ENCODE measurements at places on chromosomes 11 and 22.

DNA sequence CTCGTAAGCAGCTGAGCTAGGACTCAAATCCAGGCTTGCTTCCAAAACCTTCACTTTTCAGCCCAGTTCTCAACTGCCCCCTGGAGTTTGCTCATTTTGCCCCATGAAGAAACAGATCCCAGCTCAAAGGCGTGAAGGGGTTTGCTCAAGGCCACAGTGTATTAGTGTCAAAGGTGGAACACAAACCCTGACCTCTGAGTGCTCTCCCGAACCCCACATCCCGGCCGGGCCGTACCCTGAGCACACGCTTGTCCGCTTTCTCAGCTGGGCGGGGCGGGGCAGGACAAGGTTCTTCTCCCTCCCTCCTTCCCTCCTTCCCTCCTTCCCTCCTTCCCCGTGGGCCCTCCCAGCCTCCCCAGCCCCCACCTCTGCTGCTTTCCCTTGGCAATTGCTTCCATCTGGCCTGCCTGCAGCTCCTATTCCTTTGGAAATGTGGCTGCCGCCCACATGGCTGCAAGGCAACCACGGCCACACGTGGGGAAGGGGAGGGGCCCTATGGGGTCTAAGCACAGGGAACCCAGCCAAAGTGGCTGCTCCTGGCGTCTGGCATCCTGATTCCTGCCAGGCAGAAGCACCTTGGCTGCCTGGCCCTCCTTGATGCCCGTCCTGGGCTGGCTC, 4.1 kb downstream of the ST3GAL4 start:
- H3K4me1 ChIP-seq = peaks cover 7% of the 10 kb centered on the region
- no peaks in the 10 kb centered on the region for H3K36me3 ChIP-seq
- no peaks in the 10 kb centered on the region for H3K27me3 ChIP-seq
- H3K4me3 ChIP-seq = no peak overlapping the region
- no peak overlapping the region for H3K27ac ChIP-seq
- no peak for DNase-seq

GRCh38 chr11:17219016-17219415, 11.2 kb upstream of the PIK3C2A start:
- H3K4me3 ChIP-seq = no peak overlapping the region
- DNase-seq = no peak
- no peaks in the 10 kb centered on the region for H3K4me1 ChIP-seq
- H3K27me3 ChIP-seq = no peaks in the 10 kb centered on the region

DNA sequence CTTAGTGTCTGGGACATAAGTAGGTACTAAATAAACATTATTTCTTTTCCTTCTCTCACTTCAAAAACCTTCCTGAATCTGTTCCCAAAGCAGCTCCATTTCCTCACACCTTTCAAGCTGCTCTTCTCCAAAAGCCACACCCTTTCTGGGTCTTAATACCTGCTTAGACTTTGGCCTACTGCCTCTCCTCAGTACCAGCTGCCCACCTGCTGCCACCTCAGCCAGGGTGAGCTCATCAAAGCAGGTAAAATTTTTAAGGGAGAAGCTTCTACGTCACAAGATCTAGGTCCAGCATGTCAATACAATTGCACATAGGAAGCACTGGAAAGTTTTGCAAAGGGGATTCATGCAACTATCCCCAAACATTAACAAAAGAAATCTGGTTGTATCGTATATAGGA, 108.4 kb downstream of the RPL27A start:
- no peak overlapping the region for H3K4me3 ChIP-seq
- H3K36me3 ChIP-seq = no peaks in the 10 kb centered on the region
- H3K27me3 ChIP-seq = no peaks in the 10 kb centered on the region
- no peak for DNase-seq

DNA sequence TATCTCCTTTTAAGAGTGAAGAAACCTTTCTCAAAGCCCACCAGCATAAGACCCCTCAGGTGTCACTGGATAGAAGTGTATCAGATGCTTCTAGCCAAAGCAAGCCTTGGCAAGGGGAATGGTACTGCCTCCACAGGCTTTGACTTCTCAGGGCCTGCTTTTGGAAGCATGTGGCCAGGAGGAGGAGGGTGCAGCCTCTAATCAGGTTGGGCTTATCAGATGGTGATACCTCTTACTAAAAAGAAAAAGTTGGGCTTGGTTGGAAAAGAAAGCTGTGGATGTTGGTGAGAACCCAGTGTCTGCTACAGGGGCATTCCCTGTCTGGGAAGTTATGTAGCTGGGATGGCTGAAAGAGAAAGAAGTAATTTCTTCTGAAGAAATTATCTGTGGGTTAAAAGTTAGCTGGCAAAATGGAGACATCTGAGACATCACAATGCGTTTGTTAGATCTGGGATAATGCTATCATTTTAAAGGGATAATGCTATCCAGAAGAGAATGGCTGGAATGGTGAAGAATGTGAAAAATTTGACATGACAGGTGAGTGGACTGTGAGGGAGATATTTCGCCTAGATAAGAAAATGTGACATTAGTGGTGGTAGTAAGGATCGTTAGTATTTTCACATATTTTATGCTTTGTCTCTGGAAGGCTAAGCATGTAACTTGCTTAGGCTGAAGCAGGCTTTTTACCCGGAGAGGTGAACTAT, 7.2 kb downstream of the APLP2 start:
- H3K36me3 ChIP-seq = no peaks in the 10 kb centered on the region
- no peak for DNase-seq
- H3K27ac ChIP-seq = no peak overlapping the region
- H3K27me3 ChIP-seq = peaks cover 5% of the 10 kb centered on the region

- peaks cover 5% of the 10 kb centered on the region for H3K4me1 ChIP-seq
- DNase-seq = no peak
- no peak overlapping the region for H3K27ac ChIP-seq
- H3K27me3 ChIP-seq = peaks cover under 1% of the 10 kb centered on the region
- H3K4me3 ChIP-seq = no peak overlapping the region
Observed at GRCh38 chr11:76814414-76814813, 31.3 kb downstream of the TSKU start.

GRCh38 chr11:16603890-16604793, 134.3 kb upstream of the C11orf58 start:
- H3K36me3 ChIP-seq = peaks cover 5% of the 10 kb centered on the region
- peaks cover 44% of the 10 kb centered on the region for H3K27me3 ChIP-seq
- H3K4me1 ChIP-seq = peaks cover 11% of the 10 kb centered on the region

GRCh38 chr11:82450996-82451395, 282.7 kb downstream of the FAM181B start:
- H3K27me3 ChIP-seq = no peaks in the 10 kb centered on the region
- H3K36me3 ChIP-seq = no peaks in the 10 kb centered on the region
- H3K4me1 ChIP-seq = no peaks in the 10 kb centered on the region
- no peak for DNase-seq
- no peak overlapping the region for H3K27ac ChIP-seq
- H3K4me3 ChIP-seq = no peak overlapping the region

DNA sequence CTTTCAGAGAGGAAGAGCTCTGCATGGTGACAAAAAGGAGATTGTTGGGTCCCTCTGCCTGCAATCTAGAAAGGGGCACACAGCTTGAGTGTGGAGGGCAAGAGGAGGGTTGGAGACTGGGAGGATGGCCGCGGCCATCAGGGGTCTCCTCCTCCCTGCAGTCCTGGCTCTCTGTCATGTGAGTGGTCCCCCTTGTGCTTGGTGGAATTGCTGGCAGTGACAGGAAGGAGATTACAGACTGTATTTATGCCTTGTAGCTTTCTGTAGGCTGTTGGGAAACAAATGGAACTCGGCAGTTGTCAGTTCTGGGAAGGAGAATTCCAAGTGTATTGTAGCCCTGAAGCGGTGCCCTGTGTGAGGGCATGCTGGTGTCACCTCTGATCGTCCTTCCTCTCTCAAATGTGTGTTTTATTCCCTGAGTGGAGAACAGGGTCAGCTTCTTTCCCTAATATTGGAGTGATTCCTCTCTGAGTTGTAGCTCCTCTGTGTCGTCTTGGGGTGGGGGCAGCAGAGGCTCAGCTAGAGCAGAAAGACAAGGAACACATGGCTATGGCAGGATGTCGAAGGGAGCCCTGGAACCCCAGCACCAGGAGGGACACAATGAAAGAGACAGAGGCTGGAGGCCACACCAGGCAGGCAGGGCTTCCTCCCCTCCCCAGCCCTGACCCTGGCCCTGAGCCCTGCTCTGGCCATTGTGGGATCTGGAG, 163.1 kb downstream of the PKNOX2 start:
- H3K27me3 ChIP-seq = peaks cover 20% of the 10 kb centered on the region
- DNase-seq = no peak
- no peak overlapping the region for H3K27ac ChIP-seq
- H3K4me3 ChIP-seq = no peak overlapping the region
- no peaks in the 10 kb centered on the region for H3K36me3 ChIP-seq
- no peaks in the 10 kb centered on the region for H3K4me1 ChIP-seq

DNA sequence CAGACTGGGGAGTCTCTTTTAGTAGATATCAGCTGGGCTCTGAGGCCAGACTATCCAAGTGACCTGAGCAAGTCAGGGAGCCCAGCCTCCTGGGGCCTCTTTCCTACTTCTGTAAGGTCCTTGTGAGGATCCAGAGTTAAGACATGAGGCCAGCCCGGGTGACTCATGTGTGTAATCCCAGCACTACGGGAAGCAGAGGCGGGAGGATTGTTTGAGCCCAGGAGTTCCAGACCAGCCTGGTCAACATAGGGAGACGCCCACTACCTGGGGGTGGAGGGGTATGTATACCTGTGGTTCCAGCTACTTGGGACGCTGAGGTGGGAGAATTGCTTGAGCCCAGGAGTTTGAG, 36.9 kb upstream of the POLA2 start:
- H3K27ac ChIP-seq = no peak overlapping the region
- peak overlapping the region; percentile 78 for H3K4me3 ChIP-seq
- no peak for DNase-seq
- H3K4me1 ChIP-seq = peaks cover 12% of the 10 kb centered on the region
- H3K27me3 ChIP-seq = peaks cover 6% of the 10 kb centered on the region
- H3K36me3 ChIP-seq = no peaks in the 10 kb centered on the region

DNA sequence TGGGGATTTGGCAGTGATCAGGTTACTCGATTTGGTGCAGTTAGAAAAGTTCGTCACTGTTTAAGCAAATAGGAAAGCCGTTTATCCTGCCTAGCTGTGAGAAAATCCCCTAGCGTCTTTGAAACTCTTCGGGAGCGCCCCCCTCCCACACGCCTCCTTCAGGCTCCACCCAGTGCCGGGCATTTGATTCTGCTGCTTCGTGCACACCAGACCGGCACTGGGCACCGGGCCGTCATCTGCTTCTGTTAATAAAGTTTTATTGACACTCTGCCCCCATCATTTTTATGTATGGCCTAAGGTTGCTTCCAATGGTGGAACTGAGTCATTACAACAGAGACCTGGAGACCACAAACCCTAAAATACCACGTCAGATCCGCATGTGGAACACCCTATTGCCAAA, 50.9 kb downstream of the IGF2 start:
- no peak overlapping the region for H3K4me3 ChIP-seq
- peaks cover 6% of the 10 kb centered on the region for H3K4me1 ChIP-seq
- peaks cover 10% of the 10 kb centered on the region for H3K27me3 ChIP-seq
- no peak for DNase-seq
- peaks cover 17% of the 10 kb centered on the region for H3K36me3 ChIP-seq
- no peak overlapping the region for H3K27ac ChIP-seq

DNA sequence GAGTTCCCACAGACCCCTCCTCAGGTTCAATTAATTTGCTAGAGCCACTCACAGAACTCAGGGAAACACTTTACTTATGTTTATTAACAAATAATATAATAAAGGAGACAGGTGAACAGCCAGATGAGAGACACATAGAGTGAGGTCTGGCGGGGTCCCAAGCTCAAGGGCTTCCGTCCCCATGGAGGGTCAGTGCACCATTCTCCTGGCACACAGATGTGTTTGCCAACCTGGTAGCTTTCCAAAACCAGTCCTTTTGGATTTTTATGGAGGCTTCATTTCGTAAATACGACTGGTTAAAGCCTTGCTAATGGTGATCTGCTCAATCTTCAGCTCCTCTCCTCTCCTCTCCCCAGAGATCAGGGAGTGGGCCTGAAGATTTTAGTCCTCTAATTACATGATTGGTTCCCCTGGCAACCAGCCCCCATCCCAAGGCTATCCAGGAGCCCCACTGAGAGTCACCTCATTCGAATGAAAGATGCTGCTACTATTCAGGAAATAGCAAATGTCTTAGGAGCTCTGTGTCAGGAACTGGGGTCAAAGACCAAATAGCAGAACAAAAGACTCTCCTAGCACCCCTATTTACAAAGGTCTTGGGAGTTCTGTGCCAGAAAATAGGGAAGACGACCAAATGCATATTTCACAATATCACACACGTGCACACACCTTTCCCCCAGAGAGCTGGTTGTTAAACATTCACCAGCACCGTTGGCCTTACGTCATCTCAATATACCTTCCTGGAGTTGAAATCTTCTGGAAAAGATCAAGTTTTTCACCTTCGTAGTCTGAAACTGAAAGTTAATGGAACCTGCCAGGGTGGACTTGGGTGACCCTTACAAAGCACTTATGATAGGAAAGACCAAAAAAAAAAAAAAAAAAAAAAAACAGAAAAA, 23.8 kb upstream of the CAPRIN1 start:
- H3K4me3 ChIP-seq = no peak overlapping the region
- no peak for DNase-seq
- no peak overlapping the region for H3K27ac ChIP-seq
- no peaks in the 10 kb centered on the region for H3K4me1 ChIP-seq
- no peaks in the 10 kb centered on the region for H3K36me3 ChIP-seq
- peaks cover 2% of the 10 kb centered on the region for H3K27me3 ChIP-seq

GRCh38 chr11:62145261-62145871, 21.6 kb downstream of the INCENP start:
- H3K4me3 ChIP-seq = no peak overlapping the region
- no peaks in the 10 kb centered on the region for H3K27me3 ChIP-seq
- no peaks in the 10 kb centered on the region for H3K36me3 ChIP-seq
- H3K4me1 ChIP-seq = no peaks in the 10 kb centered on the region
- H3K27ac ChIP-seq = no peak overlapping the region
- DNase-seq = no peak

DNA sequence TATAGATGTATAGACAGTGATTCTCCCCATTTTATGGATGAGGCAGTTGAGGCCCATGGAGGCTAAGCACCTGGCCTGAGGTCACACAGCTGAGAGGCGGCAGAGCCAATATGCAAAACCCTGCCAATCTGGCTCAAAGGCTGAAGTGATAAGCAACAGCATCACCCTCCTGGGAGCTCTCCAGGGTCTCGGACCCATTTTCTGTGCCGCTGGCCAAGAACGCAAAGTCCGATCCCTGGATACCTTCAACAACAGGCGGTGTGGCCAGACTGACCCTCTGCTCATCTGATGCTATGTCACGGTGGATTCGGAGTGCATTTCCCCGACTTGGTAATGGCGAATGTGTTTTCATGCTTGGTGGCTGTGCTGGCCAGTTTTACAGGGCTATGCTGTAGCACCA, 595.0 kb downstream of the TBC1D22A start:
- no peaks in the 10 kb centered on the region for H3K4me1 ChIP-seq
- no peak overlapping the region for H3K4me3 ChIP-seq
- DNase-seq = no peak
- H3K27me3 ChIP-seq = no peaks in the 10 kb centered on the region
- no peak overlapping the region for H3K27ac ChIP-seq

- no peak for DNase-seq
- H3K27me3 ChIP-seq = no peaks in the 10 kb centered on the region
- peaks cover 54% of the 10 kb centered on the region for H3K36me3 ChIP-seq
- H3K27ac ChIP-seq = no peak overlapping the region
Observed at GRCh38 chr11:126344141-126345080, 11.1 kb upstream of the ST3GAL4 start.

- no peaks in the 10 kb centered on the region for H3K4me1 ChIP-seq
- no peaks in the 10 kb centered on the region for H3K36me3 ChIP-seq
- H3K27me3 ChIP-seq = no peaks in the 10 kb centered on the region
- no peak overlapping the region for H3K4me3 ChIP-seq
- no peak overlapping the region for H3K27ac ChIP-seq
Observed at GRCh38 chr22:48239461-48240147, 1477.2 kb downstream of the TBC1D22A start.

GRCh38 chr22:37663521-37664140, 5.1 kb downstream of the PDXP start:
- no peak overlapping the region for H3K4me3 ChIP-seq
- H3K27ac ChIP-seq = no peak overlapping the region
- H3K36me3 ChIP-seq = peaks cover 10% of the 10 kb centered on the region
- peaks cover 28% of the 10 kb centered on the region for H3K4me1 ChIP-seq
- no peaks in the 10 kb centered on the region for H3K27me3 ChIP-seq
- no peak for DNase-seq
